ENCODE measurements at places on chromosomes 4 and X.

GRCh38 chr4:10971800-10972401, 287.3 kb upstream of the CLNK start:
- no peak for DNase-seq

GRCh38 chr4:4838051-4838935, 21.2 kb upstream of the MSX1 start:
- DNase-seq = no peak

GRCh38 chr4:7485096-7485495, 50.4 kb upstream of the PSAPL1 start:
- no peak for DNase-seq

- DNase-seq = no peak
These were observed 195.9 kb upstream of the LDB2 start for GRCh38 chr4:17094159-17094875.

- no peak for DNase-seq
These were observed 13.5 kb downstream of the MSANTD1 start for GRCh38 chr4:3262208-3263052.

- DNase-seq = no peak
These were observed 339.0 kb upstream of the BOD1L1 start for GRCh38 chr4:13966231-13967195.

DNA sequence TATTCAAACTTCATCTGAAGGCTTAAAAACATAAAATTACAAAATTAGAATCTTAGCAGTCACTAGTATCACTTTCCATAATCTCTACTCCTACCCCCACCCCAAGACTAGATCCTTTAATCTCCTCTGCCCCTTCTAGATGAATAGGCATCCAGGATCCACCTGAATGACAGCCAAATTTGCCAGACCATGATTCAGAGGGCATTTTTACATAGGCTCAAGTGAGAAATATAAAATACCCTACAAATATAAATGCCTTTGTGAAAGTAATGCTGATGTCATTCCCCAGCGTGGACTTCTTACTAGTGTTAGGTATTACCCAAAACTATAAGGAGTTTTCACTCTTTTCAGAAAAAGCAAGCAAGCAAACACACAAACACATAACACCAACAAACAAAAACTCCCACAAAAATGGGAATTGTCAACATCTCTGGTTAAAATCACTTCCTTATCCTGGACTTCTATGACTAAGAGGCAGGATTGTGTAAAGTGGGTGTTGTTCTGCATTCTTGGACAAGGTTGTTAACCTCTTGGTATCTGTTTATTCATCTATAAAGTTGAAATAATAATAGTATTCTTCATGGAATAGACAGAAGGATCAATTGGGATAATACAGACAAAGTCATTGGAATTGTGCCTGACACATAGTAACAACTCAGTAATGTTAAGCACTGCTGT, 51.3 kb upstream of the TMPRSS11F start:
- no peak for DNase-seq

DNA sequence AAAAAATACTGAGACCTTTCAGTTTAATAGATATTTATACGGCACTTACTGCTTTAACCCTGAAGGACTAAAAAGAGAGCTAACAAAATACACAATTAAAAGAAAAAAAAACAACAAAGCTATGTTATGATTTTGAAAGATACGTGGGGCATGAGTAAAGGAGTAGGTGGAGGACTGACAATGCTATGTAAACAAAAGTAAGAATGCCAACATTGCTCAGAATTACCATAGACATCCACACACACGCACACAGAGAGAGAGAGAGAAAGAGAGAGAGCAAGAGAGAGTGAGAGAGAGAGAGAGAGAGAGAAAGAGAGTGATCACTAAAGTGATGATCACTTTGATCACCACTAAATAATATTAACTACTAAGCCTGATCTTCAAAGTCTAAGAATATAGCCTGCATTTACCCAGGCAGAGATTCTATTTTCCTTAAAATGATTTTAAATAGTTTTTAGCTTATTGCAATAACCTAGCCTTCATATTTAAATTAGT, 313.9 kb upstream of the SPANXN4 start:
- DNase-seq = no peak

DNA sequence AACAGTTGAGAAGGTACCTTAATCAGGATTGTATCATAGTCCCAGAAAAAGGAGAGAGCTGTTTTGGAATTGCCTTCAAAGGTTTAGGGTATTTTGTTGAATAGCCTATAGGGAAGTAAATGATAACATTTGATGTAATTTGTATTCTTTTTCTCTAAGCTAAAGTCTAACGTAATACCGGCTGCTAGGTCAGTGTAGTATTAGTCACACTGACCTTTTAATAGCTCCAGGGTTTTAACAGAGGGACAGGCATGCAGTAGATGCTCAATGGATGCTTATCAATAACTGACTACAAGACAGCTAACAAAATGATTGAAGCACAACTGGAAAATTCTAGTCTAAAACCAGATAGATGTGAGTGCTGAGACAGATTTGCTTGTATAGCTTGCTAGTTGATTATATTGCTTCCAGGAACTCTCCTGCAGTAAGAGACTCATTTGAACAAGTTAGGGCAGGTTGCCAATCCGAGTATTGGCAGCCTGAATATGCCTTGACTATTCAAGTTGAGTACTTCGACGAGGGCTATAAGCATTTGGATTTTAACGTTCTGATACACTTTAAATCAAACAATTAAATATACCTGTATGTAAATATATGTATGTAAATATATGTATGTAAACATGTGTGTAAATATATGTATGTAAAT, 16.5 kb upstream of the PNPLA4 start:
- no peak for DNase-seq

DNA sequence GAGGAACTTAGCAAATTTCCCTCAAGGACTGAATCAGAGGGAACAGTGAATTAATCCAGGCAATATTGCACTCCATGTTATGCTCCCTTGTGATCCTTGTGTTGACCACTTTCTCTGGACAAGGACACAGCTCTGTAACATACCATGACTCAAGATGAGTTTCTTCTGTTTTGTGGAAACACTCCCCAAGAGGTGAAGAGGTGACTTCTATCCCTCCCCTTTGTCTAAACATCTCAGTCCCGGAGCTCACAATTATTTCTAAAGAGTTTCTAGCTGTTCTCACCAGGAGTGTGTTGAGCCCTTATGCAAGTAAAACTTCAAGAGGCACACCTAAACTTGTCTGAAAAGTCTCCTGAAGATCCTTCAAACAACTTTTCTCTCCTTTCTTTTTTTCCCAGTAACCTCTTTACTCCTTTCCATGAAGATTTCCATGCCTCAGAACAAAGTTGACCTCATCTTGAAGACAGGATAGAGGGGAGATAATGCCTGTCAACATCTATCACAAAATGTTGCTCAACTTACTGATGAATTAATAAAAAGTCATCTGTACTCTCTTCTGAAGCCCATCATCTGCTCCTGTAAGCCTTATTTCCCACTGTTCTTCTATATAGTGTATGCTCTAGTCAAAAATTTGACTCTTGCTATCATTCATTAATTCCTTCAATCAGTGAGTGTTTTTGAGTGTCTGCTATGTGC, 429.1 kb downstream of the SPRY1 start:
- no peak for DNase-seq

DNA sequence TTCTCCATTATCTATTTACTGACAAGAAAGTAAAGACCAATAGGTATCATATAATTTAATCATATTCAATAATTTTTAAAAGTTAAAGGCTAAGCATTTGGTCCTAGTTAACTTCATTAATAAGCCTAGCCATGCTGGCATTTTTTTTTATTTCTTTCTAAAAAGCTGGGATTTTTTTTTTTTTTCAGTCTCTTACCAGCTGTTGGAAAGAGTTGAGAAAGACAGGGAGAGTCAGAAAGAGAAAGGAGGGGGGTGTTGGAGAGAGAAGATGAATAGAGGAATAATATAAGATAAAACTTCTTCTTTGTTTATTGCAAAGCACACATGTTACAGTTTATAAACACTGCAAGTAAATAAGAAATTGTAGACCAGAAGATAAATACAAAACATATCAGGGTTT, 5.9 kb upstream of the NR3C2 start:
- DNase-seq = no peak

DNA sequence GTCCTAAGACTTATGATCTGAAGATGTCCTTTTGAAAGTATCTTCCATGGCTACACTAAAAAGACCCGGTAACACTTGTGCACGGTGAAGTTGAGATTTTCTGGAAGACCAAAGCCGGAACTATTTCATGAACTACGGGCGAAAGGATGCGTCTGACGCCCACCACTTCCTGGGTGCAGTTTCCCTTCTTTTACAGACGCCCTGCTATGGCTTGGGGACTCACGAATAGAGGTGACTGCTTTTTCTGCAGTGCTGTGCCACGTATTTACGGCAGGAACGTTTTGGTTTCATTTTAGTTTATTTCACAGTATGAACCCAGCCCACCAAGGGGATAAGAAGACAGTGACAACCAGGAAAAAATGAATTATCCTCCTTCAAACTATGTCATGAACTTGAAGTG, 180.4 kb downstream of the AFAP1 start:
- peak; percentile 37 for DNase-seq

GRCh38 chr4:108586778-108587177, 33.6 kb upstream of the RPL34 start:
- no peak for DNase-seq

- no peak for DNase-seq
These were observed 190.7 kb upstream of the MID1 start for GRCh38 chrX:10811111-10811510.

DNA sequence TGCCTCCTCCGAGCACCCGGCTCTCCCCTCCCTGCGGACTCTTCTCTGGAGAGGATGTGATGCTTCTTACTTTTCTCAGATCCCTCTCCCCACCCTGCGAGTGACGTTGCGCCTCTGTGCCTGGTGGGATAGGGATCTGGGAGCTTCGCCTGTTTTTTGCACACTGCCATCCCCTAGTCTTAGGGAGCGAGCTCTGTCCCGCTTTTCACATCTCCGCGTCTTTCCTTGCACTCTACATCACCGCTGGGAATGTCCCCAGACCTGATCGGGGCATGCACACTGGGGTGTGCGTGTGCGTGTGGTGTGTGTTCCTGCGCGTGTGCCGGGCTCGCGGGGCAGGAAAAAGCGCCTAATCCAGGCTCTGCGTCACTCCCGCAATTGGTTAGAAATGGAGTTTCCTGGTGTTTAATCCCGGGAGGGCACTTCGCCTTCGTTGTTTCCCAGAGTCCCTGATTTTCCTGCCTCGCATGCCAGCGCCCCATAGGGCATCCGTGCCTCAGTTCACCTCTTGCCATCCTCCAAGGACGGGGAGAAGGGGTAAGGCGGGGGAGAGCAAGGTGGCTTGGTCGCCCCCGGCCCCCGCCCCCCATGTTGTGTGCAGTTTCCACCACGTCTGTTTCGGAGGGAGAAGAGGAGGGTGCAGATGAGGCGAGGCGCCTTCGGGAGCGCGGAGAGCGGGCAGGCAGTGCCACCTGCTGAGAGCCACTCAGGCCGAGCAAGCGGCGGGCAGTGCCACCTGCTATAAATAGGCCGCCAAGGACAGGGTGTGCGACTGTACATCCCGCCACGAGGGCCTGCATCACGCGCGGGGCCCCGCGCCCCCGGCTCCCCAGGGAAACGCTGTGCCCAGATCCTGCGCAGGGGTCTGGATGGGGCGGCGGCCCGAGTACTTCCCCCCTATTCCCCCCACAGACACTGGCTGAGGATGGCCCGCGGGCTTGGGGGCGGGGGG, 759 bp upstream of the TBC1D1 start:
- peak; percentile 6 for DNase-seq

DNA sequence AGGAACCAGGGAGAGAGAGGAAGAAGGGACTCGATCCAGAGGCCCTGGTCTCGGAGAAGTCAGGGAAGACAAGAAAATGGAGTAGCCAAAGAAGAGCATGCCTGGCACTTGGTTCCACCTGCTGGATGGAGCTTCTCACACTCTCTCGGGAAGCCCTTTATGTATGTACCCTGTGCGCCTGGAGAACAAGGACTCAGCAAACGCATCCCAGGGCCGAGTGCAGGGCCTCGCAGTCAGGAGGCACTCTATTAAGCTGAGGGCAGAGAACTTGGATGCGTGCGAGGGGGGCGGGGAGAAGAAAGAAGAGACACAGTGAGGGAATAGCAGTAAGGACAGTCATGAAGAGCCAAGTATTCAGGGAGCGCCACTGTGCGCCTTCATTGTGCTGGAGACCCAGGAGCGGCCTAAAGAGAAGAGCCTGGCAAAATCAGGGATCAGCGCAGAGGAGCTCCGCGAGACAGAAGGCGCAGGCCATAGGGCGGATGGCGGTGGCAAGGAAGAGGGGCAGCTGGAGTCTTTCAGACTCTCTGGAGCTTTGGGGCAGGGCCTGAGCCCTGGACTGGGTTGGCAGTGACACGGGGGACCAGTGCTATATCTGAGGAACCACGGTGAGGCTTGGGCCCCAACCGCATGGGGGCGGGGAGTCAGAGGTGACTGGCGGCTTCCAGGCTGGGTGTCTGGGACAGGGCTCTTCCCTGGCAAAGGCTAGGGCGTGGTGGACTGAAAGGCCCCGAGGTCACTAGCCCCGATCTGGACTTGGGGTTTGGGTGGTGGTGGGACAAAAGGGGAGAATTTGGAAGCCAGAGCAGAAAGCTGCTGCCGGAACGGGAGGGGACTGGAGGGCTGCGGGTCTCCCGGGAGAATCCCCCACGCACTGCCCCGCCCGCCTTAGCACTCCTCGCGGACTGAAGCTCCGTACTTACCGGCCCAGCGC, 1.9 kb upstream of the SEPTIN6 start:
- no peak for DNase-seq

- DNase-seq = no peak
These were observed 11.2 kb downstream of the MEPE start for GRCh38 chr4:87843936-87844335.

- no peak for DNase-seq
These were observed 67.4 kb downstream of the ZAR1 start for GRCh38 chr4:48557478-48557877.

DNA sequence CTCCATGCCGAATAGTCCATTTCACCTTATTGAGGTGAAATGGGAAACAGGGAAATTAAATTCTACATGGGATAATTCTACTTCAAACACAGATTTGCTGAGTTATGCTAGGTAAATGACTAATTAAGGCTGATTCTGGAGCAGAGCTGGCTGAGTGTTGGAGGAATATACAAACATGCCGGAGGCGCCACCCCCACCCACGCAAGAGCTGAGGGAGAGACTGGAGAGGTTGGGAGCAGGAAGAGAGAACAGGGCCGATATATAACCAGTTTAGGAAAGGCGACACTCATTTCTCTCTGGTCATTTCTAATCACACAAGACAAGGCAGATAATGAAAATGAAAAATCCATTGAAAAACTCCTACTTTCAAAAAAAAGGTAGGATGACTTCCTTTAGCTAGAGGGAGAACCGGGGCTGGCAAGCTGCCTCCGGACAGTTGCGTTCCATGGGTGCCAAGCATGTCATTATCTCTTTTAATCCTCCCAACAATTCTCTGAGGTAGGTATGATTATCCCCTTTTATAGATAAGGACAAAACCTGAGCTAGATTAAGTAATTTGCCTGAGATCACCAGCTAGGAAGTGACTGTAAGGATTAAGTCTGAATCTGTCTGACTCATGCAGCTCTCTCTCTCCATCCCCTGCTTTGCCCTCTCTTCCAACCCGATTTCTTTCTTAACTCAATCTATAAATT, 27.6 kb upstream of the CFAP299 start:
- DNase-seq = no peak

GRCh38 chr4:22661443-22661842, 31.3 kb upstream of the GBA3 start:
- no peak for DNase-seq

- no peak for DNase-seq
These were observed 315.9 kb downstream of the BMPR1B start for GRCh38 chr4:95073646-95074045.
